ENCODE measurements at places on chromosomes 16 and 17.

- DNase-seq, result no peak
Measured at GRCh38 chr17:17769869-17770631, 66.7 kb downstream of the SREBF1 start.

DNA sequence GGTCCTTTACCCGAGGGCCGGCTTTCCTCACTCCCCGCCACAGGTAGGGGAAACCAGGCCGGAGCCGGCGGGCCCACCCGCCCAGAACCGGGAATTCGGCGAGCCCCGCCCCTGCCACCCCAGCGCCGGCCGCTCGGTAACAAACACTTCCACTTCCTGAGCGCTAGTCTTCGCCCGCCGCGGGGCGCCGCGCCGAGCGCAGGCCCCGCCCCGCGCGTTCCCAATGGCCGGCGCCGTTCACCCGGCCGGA is 224 bp upstream of the NHERF1 start:
- DNase-seq, result no peak

- DNase-seq, result no peak
Measured at GRCh38 chr16:23058576-23058975, 90.7 kb downstream of the USP31 start.

GRCh38 chr16:57799600-57800199 is 2.6 kb downstream of the KIFC3 start:
- no peak for DNase-seq

All from activated CD8-positive, alpha-beta memory T cell treated with anti-CD3 and anti-CD28 coated beads, Interleukin-2, amount 10 ng/mL, durations not matched to agents 7 days and 5 days (primary cell).